ENCODE measurements at places on chromosomes 12 and 14.

DNA sequence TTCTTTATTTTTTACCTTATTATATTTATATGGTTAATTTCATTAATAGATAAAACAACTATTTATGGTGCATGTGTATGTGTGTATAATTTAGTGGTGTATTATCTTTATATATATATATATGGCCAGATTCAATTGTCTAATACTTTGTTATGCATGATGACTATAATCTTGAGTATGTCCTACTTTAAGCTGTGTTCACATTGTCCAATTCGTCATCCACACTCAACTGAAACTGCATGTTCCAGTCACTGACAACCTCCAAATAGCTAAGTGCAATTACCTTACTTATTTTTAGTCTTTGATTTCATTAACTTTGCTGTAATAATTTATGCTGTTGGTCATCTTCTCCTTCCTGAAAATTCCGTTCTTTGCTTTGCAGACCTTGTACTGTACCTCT is 306.5 kb upstream of the TMTC1 start:
- no peak for DNase-seq

- no peak for DNase-seq
These were observed 59.0 kb downstream of the SLCO1B1 start for GRCh38 chr12:21190016-21190415.

GRCh38 chr14:90661866-90662265 is 154.4 kb downstream of the TTC7B start:
- DNase-seq: no peak

GRCh38 chr12:41122894-41123293 is 65.2 kb upstream of the PDZRN4 start:
- DNase-seq: no peak

- DNase-seq: no peak
These were observed 453.9 kb upstream of the MGAT4C start for GRCh38 chr12:86710109-86710508.

GRCh38 chr14:94466706-94467370 is 9.2 kb downstream of the SERPINA9 start:
- DNase-seq: no peak

DNA sequence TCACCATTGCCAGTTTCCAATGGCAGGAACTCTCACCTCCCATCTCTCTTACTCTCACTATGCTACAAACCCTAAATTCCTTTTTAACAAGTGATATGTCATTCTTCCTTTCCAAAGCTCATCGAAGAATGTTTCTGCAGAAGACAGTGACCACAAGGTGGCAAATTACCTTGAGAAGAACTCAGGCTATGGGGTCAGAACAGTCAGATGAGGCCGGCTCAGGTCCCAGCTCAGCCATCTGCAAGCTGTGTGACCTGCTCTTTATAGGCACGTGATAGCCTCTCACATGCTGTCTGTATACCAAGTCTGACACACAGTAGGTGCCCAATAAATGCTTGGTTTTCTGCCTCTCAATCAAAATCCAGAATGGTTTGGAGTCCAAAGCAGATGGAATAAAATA is 80.7 kb downstream of the FOXN3 start:
- DNase-seq: no peak

DNA sequence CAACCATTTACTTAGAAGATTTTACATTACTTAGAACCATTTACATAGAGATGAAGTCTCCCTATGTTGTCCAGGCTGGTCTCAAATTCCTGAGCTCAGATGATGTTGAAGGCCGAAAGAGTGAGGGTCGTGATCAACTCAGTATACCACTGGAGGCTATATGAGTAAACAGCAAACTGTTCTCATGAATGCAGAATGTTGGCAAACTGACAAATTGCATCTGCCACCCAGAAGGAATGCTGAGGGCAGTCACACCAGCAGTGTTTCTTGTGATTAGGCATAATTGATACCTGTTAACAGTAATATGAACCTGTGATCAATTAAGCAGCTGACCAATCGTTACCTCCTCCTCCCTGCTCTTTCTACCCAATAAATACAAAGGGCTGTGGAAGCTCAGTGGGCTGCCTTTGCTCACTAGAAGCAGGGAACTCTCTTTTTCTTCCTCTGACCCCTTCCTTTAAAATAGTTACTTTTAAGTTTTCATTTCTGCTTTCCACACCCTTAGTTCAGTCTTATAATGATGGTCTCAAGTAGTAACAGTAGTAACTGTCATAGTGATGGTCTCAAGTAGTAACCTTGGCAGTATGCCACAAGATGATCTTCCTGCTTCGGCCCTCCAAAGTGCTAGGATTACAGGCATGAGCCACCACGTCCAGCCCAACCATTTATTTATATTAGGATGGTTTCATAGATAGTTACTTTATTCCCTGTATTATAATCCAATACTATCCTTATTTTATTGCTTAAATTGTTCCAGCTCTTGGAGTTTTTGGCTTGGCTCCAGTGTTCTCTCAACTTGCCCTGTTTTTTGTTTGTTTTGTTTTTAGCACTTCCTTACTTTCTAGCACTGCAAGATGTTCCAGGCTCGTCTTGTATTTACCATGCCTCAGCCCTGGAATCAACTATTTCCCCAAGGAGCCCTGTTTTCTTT is 25.8 kb downstream of the LIMA1 start:
- no peak for DNase-seq

- no peak for DNase-seq
These were observed 4.3 kb downstream of the GAPDH start for GRCh38 chr12:6538420-6539313.

- DNase-seq: no peak
These were observed 79.3 kb downstream of the ARF6 start for GRCh38 chr14:49972131-49972671.

DNA sequence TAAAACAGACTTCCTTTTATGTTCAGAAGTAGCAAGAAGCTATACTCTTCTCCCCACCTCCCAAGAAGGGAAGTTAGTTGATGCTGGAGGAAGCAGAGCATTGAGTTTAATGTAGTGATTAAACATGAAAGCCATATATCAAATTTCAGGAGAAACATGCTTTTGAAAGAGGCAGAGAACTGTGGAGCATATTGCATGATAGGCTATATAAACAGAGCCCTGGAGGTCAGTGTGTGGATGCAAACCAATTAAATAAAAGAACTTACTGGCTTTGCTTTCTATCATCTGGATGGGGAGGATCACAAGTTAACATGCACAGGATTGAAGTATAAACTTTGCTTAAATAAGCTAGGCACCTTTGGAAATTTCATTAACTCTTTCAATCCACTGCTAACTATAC is 94.1 kb downstream of the MSRB3 start:
- DNase-seq: no peak

DNA sequence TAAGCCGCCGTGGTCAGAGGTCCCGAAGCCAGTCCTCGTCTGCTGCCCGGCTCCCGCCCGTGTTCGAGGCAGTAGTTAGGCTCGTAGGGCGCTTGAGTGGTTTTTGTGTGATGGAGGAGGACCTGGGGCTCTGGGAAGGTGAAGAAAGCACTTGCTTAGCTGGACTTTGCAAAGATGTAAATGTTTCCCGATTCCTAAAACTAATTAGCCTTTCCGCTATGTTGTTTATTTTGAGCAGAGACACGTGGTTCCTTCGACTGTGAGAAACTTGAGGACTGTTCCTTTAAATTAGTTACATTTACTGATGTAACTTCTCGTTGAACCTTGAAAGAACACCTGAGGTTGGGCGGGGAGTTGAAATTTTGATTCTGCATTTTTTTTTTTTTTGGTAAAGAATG is 33.9 kb downstream of the MIA2 start:
- no peak for DNase-seq

- DNase-seq: no peak
These were observed 1133.0 kb downstream of the VRK1 start for GRCh38 chr14:97930166-97930565.

GRCh38 chr14:77364146-77364545 is 12.7 kb downstream of the TMED8 start:
- DNase-seq: no peak
